Activated CD4-positive, alpha-beta T cell treated with anti-CD3 and anti-CD28 coated beads for 36 hours (primary cell): ENCODE measurements at places on chromosomes 13 and 19. TPM values are rescaled to one million over a fixed set of nuclear protein-coding genes. Genes with fewer than 3 reads are reported as not detected.

Gene ADM5
- 4.4 TPM for total RNA-seq

Gene CKM
- not detected for total RNA-seq

Gene PABPC3
- total RNA-seq, result 0.64 TPM

Gene PRR36
- total RNA-seq, result 0.09 TPM

DNA sequence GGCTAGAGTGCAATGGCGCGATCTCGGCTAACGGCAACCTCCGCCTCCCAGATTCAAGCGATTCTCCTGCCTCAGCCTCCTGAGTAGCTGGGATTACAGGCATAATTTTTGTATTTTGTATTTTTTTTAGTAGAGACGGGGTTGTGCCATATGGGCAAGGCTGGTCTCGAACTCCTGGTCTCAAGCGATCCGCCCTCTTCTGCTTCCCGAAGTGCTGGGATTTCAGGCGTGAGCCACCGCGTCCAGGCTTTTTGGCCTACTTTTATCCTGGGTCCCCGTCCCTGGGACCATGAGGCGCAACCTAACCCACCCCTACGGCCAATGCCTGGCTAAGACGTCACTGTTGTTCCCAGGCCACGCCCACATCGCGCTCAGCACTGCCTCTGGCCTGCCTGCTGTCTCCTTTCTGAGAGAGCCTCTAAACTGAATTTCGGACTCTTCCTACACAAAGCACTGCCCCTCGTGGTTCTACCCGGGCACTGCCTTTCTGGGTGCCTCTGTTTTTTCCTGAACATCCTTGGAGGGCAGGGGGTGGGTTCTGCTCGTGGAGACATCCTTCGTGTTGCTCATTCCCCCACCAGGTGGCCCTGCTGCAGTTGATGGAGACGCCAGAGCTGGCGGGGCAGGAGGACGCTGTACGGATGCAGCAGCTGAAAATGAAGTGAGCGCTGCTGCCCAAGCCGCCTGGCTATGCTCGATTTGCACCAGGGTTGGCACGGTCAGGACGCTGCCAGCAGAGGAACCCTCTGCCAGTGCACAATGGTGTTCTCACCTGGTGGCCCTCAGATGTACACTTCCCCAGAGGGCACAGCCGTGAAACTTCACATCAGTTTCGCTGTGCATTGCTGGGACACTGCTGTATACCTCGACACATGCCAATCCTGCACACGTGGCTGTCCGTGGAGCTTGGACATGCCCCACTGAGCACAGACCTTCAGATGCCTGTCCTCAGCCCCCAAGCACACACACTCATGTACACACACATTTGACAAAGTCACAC lies 2.0 kb downstream of the REX1BD start:
- peak; percentile 41 for DNase-seq

DNA sequence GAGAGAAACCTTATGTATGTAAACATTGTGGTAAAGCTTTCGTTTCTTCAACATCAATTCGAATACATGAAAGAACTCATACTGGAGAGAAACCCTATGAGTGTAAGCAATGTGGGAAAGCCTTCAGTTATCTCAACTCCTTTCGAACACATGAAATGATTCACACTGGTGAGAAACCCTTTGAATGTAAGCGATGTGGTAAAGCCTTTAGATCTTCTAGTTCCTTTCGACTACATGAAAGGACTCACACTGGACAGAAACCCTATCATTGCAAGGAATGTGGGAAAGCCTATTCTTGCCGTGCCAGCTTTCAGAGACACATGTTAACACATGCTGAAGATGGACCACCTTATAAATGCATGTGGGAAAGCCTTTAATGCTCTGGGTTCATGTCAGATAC lies 24.7 kb downstream of the ZNF136 start:
- no peak for DNase-seq

- no peak for DNase-seq
Measured at GRCh38 chr13:67299751-67300150, 69.6 kb upstream of the PCDH9 start.

DNA sequence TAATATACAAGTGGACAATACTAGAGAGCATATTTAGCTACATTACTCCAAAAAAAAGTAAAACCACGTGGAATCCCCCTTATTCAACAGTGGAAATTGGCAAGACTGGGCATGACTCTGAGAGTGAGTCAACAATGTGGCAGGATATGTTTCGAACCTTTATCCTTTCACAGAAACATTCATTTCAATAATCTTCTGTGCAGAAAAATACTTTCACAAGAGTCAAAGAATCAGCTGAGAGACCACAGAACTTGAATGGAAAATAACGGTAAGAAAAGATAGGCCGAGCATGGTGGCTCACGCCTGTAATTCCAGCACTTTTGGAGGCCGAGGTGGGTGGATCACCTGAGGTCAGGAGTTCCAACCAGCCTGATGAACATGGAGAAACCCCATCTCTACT lies 25.1 kb upstream of the CD70 start:
- peak; percentile 53 for DNase-seq

DNA sequence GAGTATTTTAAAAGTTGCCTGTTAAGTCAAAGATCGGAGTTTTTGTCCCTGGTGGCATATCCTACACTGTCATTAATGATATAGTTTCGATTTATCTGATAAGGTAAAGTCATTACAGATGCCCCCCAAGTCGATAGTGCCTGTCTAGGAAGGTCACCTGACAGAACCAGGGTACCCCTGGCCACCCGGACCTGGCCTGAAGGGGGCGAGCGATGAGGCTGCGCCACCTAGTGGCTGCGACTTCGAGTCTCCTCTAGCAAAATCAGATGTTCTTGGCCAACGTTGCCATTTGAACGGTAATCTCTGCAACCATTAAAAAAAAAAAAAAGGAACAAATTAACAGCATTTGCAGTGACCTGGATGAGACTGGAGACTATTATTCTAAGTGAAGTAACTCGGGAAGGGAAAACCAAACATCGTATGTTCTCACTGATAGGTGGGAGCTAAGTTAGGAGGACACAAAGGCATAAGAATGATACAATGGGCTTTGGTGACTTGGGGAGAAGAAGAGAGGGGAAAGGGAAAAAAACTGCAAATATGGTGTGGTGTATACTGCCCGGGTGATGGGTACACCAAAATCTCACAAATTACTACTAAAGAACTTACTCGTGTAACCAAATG lies 565.1 kb downstream of the LIG4 start:
- peak; percentile 60 for DNase-seq

DNA sequence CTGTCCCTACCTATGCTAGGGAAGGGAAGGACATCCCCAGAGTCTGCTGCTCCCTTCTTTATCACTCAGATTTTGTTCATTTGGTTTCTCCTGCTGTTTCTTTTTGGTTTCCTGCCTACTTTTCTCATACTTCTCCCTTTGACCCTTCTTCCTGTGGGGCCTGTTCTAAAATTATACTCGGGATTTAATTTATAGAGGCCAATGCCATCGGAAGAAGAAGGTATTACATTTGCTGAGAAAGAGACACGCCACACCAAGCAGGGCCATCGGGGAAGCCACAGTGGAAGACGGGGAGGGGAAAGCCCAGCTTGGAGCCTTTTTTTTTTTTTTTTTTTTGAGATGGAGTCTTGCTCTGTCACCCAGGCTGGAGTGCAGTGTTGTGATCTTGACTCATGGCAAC lies 46.8 kb upstream of the FARP1 start:
- DNase-seq, result no peak

GRCh38 chr13:53068585-53069520 lies 40.2 kb downstream of the OLFM4 start:
- DNase-seq, result no peak

DNA sequence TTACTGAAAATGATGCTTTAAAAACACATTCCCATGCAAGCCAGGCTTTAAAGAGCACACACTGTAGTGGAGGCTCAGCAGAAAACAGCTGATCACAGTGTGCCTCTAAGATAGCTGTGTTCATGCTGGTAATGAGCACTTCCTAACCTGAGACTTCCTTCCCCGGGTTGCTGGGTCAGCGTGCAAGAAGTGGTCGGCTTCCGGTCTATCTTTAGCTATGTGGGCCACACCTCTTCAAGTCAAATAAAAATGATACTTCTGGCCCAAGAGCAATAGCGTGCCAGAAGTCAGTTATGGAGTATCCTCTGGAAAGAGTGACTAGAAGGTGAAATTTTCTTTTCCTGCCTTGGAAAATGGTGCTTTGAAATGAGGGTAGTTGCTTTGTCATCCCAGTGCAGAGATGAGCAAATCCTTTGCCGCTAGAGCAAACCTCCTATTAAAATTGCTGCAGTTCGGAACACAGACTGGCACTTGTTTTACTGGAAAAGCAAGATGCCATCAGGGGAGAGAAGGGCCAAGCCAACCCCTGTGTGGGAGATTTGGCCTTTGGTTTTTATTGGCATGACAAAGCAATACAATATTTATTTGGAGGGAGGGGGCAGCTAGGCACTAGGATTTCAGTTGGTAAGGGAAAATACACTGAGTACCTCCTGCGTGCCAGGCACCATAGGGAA lies 64.2 kb downstream of the ARHGAP35 start:
- DNase-seq, result peak; percentile 29

GRCh38 chr13:66899955-66900354 lies 330.2 kb downstream of the PCDH9 start:
- DNase-seq, result no peak

DNA sequence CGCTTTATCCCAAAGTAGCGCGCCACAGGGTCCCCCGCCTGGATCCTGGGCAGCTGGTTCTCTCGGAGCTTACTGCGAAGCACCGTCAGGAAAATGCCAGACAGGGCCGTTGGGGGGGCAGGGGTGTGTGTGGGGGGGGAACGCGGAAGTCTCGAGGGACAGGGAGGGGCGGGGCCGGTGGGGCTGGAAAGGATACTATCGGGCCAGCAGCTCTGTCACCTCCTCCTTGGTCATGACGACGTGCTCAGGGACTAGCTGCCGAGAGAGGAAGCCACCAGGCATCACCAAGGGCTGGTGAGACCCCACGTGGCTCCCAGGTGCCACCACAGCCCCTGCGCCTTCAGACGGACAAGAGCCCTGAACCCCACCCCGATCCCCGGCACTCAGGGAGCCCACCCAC lies 5.3 kb downstream of the POLR2E start:
- DNase-seq, result no peak

DNA sequence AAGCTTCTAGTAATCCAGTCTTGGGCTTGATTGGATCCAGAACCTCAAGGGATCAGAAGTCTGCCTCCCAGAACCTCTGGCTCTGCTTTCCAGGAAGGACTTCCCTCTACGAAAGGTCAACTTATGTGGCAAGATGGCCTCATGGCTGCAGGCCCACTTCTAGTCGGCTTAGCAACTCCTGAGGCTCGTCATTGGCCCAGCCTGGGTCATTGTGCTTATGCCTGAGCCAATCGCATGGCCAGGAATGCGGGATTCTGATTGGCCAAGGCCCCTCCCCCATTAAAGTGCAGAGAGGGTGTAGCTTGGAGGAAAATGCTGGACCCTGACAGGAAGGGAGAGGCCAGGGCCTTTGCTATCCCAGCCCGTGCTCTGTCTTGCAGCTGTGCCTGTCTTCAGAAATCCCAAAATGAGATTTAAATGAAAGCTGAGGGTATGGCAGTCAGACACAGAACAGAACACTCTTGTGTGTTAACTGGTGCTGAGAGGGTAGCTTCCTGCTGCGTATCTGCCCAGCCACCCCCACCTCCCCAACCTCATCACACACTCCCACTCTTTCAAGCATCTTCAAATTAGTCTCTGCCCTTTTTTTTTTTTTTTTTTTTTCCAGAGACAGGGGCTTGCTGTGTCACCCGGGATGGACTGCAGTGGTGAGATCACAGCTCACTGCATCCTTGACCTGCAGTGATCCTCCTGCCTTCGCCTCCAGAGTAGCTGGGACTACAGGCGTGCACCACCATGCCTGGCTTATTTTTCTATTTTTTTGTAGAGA lies 5.5 kb upstream of the CCNE1 start:
- DNase-seq, result no peak

DNA sequence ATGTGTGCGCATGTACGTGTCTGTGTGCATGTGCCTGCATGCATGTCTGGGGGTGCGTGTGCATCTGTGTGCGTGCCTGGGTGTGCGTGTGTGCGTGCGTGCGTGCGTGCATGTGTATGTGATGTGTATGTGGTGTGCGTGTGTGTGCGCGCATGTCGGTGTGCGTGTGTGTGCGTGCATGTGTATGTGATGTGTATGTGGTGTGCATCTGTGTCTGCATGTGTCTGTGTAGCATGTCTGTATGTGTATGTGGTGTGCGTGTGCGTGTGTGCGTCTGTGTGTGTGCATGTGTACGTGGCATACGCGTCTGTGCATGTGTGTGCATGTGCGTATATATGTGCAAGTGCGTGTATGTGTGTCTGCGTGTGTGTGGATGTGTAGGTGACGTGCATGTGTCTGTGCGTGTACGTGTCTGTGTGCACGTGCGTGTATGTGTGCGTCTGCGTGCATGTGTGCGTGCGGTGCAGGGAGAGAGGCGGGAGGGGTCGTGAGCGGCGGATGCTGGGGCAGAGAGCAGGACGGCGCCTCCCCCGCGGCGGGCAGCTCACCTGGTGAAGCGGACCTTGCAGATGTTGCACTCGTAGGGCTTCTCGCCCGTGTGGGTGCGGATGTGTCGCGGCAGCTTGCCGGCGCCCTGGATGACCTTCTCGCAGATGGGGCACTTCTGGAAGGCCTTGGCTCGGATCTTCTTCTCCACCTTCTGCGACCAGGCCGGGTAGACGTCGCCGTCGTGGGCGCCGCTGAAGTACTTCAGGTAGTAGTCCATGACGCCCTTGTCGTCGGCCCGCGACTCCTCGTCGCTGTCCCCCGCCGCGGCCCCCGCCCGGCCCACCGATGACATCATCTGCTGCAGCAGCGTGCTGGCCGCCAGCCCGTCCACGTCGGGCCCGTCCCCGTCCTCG lies 13.0 kb downstream of the ZBTB7A start:
- no peak for DNase-seq

DNA sequence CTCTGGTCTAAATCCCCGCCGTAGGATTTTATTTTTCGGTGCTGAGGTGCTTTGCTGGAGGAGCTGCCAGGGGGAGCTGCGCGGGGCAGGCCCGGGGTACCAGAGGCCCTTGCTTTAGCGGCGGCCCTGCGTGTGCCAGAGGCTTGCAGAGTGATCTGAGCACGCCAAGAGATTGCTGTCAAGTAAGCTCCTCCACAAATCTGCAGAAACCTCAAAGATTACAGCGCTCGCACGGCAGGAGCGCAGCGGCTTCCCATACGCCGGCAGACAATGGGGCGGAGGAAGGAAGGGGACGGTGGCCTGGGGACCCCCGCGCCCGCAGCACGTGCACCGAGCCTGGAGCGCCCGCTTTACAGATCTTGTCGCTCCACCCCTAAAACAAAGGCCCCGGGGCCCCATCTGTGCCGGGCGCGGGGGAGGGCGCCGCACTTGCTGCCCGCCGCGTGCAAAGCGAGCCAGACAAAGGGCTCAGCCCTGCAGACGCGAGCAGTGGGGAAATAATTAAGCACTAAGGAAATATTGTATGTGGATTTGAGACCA lies 9.1 kb upstream of the C19orf12 start:
- DNase-seq, result peak; percentile 55

GRCh38 chr19:41735071-41735600 lies 20.2 kb upstream of the CEACAM6 start:
- no peak for DNase-seq

GRCh38 chr19:3375221-3376090 lies 9.1 kb downstream of the NFIC start:
- no peak for DNase-seq
